AG04450 (cell line): ENCODE measurements at places on chromosomes 11 and 22. TPM values are rescaled to one million over a fixed set of nuclear protein-coding genes. Genes with fewer than 3 reads are reported as not detected.

DNA sequence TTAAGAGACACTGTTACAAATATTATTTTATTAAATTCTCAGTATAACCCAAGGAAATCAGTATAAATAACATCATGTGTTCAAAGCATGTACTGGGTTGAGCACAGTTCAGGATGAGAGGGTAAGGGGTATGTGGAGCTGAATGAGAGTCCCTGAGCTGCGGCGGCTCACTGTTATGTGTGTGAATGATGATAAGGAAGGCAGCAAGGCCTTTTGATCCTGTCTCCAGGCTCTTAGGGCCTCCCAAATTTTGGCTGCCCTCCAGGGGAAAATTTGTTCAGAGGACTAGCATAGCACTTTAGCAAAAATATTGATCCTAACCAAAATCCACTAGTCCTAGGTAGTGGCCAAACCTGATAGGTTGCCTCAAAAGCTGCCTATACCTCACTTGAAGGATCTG lies 86.1 kb upstream of the SPON1 start:
- DNase-seq: no peak

DNA sequence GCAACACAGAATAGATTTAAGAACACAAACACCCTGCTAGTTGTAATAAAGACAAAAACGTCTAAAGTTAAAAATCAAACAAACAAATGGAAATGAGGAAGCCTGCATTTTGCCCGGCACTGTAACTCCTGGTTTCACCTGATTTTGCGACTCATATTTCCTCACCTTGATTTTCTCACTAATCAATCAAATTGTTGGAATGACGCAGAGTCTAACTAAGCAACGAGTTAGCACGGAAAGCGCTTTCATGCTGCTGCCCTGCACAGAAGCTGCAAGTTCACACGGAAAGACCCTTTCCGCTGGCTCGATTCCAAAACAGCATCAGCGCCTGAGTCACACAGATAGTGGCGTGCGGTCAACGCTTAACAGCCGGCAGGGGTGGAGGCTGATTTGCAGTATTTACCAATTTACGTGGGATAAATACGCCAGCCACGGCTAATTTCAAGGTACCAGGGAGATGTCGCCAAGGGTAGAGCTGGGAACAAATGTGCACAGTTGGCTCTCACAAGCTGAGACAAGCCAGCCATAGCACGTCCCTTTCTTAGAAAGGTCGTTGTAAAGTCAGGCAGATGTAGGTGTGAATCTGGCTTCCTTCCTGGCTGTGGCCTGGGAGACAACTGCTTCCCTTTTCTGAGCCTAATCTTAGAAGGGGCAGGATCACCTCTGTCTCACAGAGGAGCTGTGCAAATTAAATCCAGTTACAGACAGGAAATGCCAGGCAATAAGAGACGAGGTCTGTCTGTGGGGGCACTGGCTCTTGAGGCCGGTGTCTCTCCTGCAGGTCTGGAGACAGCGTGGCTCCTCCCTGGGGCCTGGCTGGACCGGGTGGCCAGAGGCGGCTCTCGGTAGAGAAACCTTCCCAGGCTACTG lies 76.9 kb upstream of the TTLL12 start:
- peak; percentile 15 for DNase-seq

DNA sequence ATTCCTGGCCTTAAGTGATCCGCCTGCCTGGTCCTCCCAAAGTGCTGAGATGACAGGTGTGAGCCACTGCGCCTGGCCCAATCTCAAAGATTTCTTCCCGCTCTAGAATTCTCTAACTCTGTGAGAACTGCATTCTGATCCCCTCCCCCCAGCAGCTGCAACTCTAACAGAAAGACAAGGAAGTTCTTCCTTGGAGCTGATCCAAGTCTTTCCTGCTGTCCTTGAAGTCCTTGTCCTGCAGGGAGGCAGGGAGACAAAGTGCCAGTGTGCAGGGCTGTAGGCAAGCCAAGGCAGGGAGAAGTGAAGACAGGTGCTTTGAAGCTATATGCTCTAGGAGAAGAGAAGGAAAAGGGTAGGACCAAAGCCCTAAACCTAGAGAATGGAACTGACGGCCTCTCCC lies 9.5 kb upstream of the GGA1 start:
- no peak for DNase-seq

GRCh38 chr11:77276271-77276670 lies 25.2 kb downstream of the GDPD4 start:
- DNase-seq: no peak

DNA sequence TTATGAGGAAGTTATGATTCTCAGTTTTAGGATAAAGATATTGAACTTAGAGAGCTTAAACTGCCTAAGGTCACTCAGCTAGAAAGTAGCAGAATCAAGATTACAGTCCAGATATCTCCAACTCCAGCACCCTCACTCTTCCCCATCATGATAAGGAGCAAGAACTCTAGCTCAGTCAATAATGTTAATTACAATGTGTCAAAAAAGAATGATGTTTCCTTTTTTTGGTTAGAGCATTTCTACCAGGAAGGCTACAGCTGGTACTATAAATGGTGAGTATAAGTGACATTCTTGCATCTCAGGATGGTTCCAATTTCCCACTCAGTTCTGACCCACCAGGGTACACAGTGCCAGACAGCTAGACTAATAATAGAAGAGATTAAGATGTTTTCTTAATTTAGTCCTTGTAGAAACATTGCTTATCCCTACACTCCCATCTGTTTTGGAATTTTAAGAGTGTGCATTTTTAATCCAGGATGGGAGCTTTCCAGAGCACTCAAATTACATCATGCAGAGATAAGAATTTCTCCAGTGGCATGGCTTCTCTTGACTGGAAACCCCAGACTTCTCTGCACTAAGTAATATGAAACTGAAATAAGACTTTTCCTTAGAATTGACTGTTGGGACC lies 21.6 kb upstream of the BBOX1 start:
- no peak for DNase-seq

GRCh38 chr11:27310707-27311106 lies 52.3 kb downstream of the CCDC34 start:
- DNase-seq: no peak

The SLC37A2 gene
- polyA plus RNA-seq: 0.79 and 0.99 TPM in 2 replicates

The MICAL2 gene
- polyA plus RNA-seq: 171 and 222 TPM in 2 replicates

The RHBDD3 gene
- 9.9 and 13.8 TPM in 2 replicates for polyA plus RNA-seq

The BIRC3 gene
- polyA plus RNA-seq: 2.8 and 3.5 TPM in 2 replicates
